HCEC 1CT (cell line): ENCODE measurements at places on chromosomes 1 and 21.

DNA sequence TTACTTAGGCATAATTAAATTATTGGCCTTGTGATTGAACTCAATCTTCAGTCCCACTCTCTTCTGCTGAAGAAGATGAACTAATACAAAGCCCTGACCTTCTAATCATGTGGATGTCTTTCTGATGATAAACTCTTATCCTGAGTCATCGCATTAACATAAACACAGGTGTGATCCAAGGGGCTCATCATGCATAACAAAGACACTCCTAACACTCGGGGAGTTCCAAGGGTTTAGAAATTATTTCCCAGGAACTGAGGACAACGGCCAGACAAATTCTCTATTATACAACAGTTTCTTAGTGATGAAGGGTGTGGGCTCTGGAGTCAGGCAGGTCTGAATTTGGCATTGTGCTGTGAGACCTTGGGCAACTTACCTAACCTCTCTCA, 18.0 kb downstream of the DUSP10 start:
- no peak for DNase-seq

DNA sequence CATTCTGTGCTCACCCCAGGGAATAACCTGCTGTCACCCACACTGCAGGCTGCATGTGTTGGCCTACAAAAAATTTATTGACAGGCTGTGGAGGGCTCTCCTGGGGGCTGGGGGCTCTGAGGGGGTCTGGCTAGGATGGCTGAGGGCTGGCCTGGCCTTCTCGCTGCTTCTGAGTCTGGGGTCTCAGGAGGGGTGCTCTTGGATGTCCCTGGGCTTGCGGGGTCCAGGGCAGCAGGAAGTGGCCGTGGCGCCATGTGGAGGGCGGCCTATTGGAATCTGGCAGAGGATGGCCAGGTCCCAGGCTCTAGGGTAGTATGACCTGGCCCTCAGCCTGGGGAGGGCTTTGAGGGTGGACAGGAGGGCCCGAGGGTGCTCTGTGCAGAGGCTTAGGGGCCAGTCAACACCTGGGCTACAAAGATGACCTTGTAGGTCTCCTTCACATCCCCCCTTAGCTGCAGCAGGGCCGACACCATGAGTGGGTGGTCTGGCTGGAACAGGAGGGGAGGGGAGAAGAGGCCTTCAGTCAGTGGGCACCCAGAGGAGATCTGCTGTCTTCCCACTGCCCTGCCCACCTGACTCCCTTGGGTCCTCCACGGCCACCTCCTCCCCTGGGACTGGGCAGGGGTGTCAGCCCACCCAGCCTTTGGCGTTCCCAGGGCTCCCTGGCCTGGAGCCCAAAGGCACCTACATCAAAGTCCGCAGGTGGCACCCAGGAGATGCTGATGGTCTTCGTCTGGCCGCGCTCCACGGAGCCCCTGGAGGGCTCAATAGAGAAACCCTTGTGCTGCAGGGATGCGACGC, 3.0 kb upstream of the TMEM52 start:
- no peak for DNase-seq

- no peak for DNase-seq
Observed at GRCh38 chr1:115729756-115730155, 38.8 kb downstream of the CASQ2 start.

DNA sequence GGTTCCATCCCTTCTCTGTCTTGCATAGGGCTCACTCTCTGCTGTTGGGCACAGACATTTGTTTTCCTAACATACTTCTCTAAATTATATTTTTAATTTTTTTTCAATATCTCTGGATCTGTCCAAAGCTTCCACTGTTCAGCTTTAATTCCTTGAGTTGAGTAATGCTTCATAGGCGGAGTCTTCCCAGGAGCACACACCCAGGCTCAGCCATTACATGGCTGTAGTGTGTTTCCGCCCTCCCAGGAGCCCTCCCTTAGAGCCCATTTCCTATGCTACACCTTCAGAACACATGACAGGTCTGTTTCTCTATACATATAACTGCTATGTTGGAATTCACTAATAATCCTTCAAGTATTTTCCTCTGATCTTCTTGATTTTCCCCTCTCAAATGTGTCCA, 297.4 kb downstream of the PBX1 start:
- no peak for DNase-seq

GRCh38 chr1:227559926-227560325, 3.4 kb upstream of the ZNF678 start:
- DNase-seq = no peak

DNA sequence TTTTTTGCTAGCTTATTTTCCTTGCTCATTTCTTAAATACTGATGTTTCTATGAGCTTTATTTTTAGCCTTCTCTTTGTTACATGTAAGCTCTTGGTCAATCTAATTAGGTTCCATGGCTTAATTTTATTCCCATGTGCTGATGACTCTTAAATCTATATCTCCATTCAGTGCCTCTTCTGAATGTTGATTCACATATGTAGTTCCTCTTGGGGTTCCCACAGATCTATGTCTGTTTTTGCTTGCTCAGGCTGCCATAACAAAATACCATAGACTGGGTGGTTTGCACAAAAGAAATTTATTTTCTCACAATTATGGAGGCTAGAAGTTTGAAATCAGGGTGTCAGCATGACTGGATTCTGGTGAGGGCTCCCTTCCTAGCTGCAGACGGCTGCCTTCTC, 58.3 kb upstream of the PLA2G4A start:
- DNase-seq = no peak

- no peak for DNase-seq
Observed at GRCh38 chr21:35273333-35273732, 224.2 kb upstream of the RUNX1 start.

GRCh38 chr1:167064621-167065020, 25.6 kb downstream of the GPA33 start:
- DNase-seq = no peak

DNA sequence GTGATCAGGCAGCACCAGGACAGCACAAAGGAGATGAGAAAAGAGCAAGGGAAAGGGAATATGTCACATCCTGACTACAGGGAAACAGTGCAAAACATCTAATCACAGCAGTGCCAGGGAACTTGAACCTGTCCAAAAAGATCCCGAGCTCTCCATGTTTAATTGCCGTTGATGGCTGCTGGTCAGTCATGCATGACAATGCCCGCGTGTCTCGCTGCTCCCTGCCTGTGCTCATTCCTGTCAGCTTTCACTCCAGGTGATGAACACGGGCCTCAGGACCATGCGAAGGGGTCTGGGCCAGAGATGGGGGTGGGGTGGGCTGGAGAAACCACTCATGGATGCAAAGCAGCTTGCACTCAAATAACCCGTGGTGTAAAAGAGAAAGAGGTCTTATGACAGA, 287.0 kb downstream of the GPATCH2 start:
- DNase-seq = no peak

DNA sequence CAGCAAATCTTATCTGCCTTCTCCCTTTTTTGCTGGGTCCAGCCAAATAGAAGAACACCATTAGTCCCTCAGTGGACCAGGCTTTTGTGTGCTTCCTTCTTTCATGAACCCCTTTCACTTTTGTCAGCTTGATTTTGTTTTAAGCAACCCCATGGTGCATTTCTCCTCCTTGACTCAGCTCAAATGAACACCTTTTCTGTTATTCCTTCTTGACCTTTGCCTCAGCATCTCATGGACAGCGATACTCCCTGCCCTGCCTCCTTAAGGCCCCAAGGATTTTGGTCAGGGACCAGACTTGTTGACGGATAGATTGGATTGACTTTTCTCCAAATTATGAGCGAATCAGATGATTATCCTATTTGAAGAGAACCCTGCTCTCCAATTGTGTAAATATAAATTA, 356.6 kb upstream of the USP24 start:
- peak; percentile 24 for DNase-seq

- no peak for DNase-seq
Observed at GRCh38 chr1:190452272-190452848, 25.3 kb downstream of the BRINP3 start.

DNA sequence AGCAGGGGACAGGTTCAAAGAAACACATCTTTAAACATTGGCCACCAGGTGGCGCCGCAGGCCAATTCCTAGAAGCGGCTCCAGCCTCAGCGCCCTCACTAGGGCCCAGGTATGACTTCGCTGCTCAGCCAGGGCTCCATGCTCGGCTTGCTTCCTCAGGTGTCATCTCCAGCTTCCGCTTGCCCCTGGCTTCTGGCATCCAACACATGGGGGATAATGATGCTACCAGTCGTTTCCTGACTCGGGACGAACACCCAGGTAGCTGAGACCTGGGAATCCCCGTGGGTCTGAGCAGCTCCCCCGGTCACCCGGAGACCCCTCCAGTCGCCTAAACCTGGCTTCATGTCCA, 8.5 kb upstream of the MEX3A start:
- peak; percentile 62 for DNase-seq

- DNase-seq = no peak
Observed at GRCh38 chr1:55815745-55816455, 600.7 kb upstream of the USP24 start.

- DNase-seq = no peak
Observed at GRCh38 chr21:19123053-19123452, 719.5 kb upstream of the TMPRSS15 start.

GRCh38 chr21:15667819-15668218, 62.0 kb upstream of the USP25 start:
- peak; percentile 4 for DNase-seq

DNA sequence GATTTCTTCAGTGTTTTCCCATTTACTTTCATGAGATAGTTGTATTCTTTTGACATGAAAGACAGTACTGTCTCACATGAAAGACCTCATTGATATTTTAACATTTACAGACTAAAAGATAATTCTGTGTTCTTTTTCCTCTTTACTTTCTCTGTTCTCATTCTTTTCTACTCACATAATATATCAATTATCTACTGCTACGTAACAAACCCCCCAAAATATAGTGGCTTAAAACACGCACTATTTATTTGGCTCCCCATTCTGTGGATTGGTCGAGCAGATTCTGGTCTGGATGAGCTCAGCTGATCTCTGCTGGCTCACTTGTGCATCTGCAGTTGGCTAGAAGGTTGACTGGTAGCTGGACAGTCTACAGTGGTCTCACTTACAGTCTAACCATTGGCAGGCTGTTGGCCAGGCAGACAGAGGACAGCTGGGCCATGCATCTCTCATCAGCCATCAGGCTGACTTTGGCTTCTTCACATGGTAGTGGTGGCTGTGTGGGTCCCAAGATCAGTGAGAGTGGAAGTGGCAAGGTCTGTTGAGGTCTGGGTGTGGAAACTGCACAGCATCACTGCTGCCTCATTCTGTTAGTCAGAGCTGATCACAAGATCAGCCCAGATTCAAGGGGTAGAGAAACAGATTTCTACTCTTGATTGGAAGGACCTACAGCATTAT, 63.2 kb downstream of the MPZL1 start:
- peak; percentile 29 for DNase-seq

GRCh38 chr1:200686620-200687019, 16.9 kb upstream of the DDX59 start:
- DNase-seq = no peak
